Dermis microvascular lymphatic vessel endothelial cell (primary cell): ENCODE measurements at places on chromosomes 1 and 21.

GRCh38 chr1:203152158-203153034, 23.2 kb downstream of the MYBPH start:
- no peak for DNase-seq

DNA sequence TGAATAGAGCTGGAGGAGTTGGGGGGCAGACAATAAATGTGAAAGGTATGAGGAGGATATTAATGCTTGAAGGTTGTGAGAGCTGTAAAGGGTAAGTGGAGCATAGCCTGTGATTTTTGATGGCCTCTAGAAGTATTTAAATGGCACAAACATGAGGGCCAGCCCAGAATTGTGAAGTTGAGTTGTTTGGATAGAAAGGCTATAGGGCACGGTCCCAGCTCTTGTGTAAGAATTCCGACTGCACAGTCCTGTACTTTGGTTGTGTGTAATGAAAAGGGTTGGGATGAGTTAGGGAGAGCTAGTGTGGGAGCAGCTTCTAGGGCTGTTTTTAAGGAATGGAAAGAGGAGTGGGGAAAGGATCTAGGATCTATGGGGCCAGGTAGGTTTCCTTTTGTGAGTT, 665.5 kb downstream of the USP25 start:
- DNase-seq, result no peak

- DNase-seq, result no peak
These were observed 88.2 kb downstream of the NTPCR start for GRCh38 chr1:233038581-233038980.

- DNase-seq, result no peak
These were observed 105.6 kb downstream of the PLPP3 start for GRCh38 chr1:56473582-56474270.

DNA sequence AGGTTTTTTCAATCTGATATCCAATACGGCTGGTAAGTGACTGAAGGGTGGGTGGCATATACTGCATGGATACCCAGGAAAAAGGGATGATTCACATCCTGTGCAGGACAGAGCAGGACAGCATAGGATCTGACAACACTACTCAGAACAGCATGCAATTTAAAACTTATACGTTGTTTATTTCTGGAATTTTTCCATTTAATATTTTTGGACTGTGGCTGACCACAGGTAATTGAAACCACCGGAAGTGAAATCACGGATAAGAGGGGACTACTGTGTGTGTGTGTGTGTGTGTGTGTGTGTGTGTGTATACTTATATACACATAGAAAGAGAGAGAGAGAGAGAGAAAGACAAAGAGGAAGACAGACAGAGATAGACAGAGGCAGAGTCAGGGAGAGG, 23.0 kb downstream of the ERICH3 start:
- no peak for DNase-seq
